Osteoblast (primary cell): ENCODE measurements at places on chromosomes 7 and 10. TPM values are rescaled to one million over a fixed set of nuclear protein-coding genes. Genes with fewer than 3 reads are reported as not detected.

The SLC39A12 gene
- not detected in 2 replicates for total RNA-seq

The STRA8 gene
- not detected in 2 replicates for total RNA-seq

The ASIC3 gene
- total RNA-seq, result under 0.01 and 0.29 TPM in 2 replicates

The CACNA2D1 gene
- total RNA-seq, result 113 and 145 TPM in 2 replicates

The PTPRE gene
- 5.9 and 9.0 TPM in 2 replicates for total RNA-seq

The CHAT gene
- total RNA-seq, result not detected in 2 replicates

The TMEM176B gene
- total RNA-seq, result 0.72 TPM in 1 of 2 replicates, not detected in the other

The C10orf53 gene
- not detected in 2 replicates for total RNA-seq

The HGF gene
- total RNA-seq, result 41.3 and 69.8 TPM in 2 replicates

The H2BK1 gene
- not detected in 2 replicates for total RNA-seq

The GIMAP5 gene
- not detected in 2 replicates for total RNA-seq

The EIF4H gene
- total RNA-seq, result 270 and 295 TPM in 2 replicates
